ENCODE measurements at places on chromosomes 1 and 21. TPM values are rescaled to one million over a fixed set of nuclear protein-coding genes. Genes with fewer than 3 reads are reported as not detected.

Gene PRKAA2
- 0.13 TPM for total RNA-seq

Gene C1orf94
- total RNA-seq = 0.39 TPM

Gene RIPPLY3
- total RNA-seq = not detected

Gene MROH9
- total RNA-seq = not detected

Gene DCLRE1B
- total RNA-seq = 8.5 TPM

Gene IFNLR1
- total RNA-seq = not detected

- no peak overlapping the region for H3K27ac ChIP-seq
- peaks cover 65% of the 10 kb centered on the region for H3K36me3 ChIP-seq
- no peaks in the 10 kb centered on the region for H3K27me3 ChIP-seq
- DNase-seq = no peak
- no peak overlapping the region for H3K4me3 ChIP-seq
- H3K4me1 ChIP-seq = no peaks in the 10 kb centered on the region
These were observed 26.4 kb downstream of the TMEM53 start for GRCh38 chr1:44647896-44648295.

- H3K27ac ChIP-seq = peak overlapping the region; percentile 94
- DNase-seq = no peak
- H3K36me3 ChIP-seq = peaks cover 53% of the 10 kb centered on the region
- H3K4me1 ChIP-seq = peaks cover 18% of the 10 kb centered on the region
These were observed 1.7 kb downstream of the ASPM start for GRCh38 chr1:197144570-197145325.

GRCh38 chr1:54413295-54413694 is 7.1 kb upstream of the SSBP3 start:
- H3K4me3 ChIP-seq = no peak overlapping the region
- H3K4me1 ChIP-seq = peaks cover 23% of the 10 kb centered on the region
- no peaks in the 10 kb centered on the region for H3K27me3 ChIP-seq
- no peaks in the 10 kb centered on the region for H3K36me3 ChIP-seq
- peak; percentile 41 for DNase-seq
- H3K27ac ChIP-seq = no peak overlapping the region

DNA sequence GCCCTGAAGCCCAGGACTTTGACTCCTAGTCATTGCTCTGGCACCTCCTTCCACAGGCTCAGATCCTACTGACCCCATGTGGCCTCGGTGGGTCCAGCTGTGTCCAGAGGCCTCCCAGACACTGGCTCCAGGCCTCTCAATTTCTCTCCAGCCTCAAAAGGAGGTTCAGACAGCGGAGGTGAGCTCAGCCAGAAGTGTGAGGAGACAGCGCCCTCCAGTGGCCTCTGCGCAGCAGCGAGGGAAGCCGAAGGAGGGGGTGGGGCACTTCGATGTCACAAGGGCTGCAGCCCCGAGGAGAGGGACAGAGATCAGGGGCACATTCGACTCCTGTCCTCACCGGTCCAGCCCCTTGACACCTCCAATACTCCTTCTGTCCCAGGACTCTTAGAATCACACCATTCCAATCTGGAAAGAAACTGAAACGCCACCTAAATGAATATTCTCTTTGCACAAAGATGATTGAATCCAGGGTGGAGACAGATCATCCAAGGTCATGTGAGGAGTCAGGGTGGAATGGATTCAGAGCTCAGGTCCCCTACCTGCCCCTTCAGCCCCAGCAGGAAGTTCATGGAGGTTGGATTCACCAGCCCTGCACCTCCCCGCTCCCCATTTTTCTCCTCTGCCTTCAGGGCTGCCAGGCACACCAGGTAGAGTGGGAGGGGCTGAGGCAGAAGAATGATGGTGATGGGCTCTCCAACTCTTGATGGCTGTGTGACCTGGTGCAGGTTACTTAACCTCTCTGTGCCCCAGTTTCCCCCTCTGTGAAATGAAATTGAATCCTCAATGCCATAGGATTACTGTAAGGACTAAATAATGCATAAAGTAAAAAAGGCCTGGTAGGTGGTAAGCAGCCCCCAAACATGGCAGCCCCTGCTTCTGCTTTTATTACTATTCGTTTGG is 34.8 kb upstream of the ZBTB40 start:
- H3K4me3 ChIP-seq = no peak overlapping the region
- H3K27me3 ChIP-seq = peaks cover 5% of the 10 kb centered on the region
- no peaks in the 10 kb centered on the region for H3K36me3 ChIP-seq
- DNase-seq = peak; percentile 80

- DNase-seq = peak; percentile 84
- peaks cover 55% of the 10 kb centered on the region for H3K4me1 ChIP-seq
These were observed 154.2 kb upstream of the RUNX1 start for GRCh38 chr21:35203093-35203977.

GRCh38 chr1:220235462-220235861 is 36.8 kb downstream of the RAB3GAP2 start:
- peaks cover 4% of the 10 kb centered on the region for H3K4me1 ChIP-seq
- no peak overlapping the region for H3K4me3 ChIP-seq
- no peak overlapping the region for H3K27ac ChIP-seq
- H3K36me3 ChIP-seq = peaks cover 6% of the 10 kb centered on the region
- H3K27me3 ChIP-seq = no peaks in the 10 kb centered on the region

DNA sequence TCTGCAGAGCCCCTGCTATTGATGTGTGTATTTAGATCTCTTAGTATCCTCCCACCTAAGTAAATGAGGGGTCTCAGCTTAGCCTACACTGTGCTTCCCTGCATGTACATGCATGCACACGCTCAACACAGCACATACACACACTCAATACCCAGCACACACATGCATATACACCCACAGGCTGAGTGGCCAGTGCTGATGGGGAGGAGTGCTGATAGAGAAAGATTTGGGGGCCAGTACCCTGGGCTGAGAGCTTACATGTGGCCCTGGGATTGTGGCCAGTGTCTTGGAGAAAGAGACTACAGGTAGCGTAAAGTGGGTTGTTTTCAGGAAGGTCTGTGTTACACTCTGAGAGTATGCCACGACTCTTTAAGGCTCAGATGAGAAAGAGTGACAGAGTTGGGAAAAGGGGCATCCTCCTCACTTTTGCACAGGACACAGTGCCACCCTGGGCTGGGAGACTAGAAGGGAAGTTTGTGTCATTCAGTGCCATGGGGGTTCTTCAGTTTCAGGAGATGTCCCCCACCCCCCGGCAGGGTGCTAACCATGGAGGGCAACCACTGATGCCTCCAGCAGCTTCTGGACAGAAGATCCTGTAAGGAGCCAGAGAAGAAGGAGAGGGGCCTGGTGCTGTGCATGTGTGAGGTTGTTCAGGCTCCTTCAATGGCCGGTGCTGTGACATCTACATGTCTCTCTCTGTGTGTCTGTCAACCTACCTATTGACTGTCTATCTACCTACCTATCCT is 166.8 kb downstream of the RHOU start:
- no peak overlapping the region for H3K4me3 ChIP-seq
- peaks cover 43% of the 10 kb centered on the region for H3K4me1 ChIP-seq
- no peak for DNase-seq
- no peak overlapping the region for H3K27ac ChIP-seq
- H3K27me3 ChIP-seq = no peaks in the 10 kb centered on the region

- 0 out of 2 replicates have a peak, but pooled peaks cover 6% of the 10 kb centered on the region for H3K27me3 ChIP-seq
- no peak for DNase-seq
- no peaks in the 10 kb centered on the region for H3K4me1 ChIP-seq
These were observed 75.4 kb upstream of the VTCN1 start for GRCh38 chr1:117286145-117286544.

- peak overlapping the region; percentile 98 for H3K4me3 ChIP-seq
- no peaks in the 10 kb centered on the region for H3K27me3 ChIP-seq
- DNase-seq = no peak
- peak overlapping the region; percentile 97 for H3K27ac ChIP-seq
These were observed 686 bp downstream of the ARF1 start for GRCh38 chr1:228082918-228083870.

- H3K27ac ChIP-seq = no peak overlapping the region
- H3K36me3 ChIP-seq = no peaks in the 10 kb centered on the region
These were observed 62.0 kb downstream of the SYT6 start for GRCh38 chr1:114091711-114092110.

- H3K36me3 ChIP-seq = no peaks in the 10 kb centered on the region
- H3K4me1 ChIP-seq = peaks cover 6% of the 10 kb centered on the region
- H3K4me3 ChIP-seq = no peak overlapping the region
- no peaks in the 10 kb centered on the region for H3K27me3 ChIP-seq
These were observed 48.7 kb downstream of the FHAD1 start for GRCh38 chr1:15295696-15296095.

- H3K27me3 ChIP-seq = peaks cover 18% of the 10 kb centered on the region
- no peak overlapping the region for H3K4me3 ChIP-seq
- no peak overlapping the region for H3K27ac ChIP-seq
- DNase-seq = no peak
These were observed 2.7 kb upstream of the TMEM61 start for GRCh38 chr1:54977533-54978297.

DNA sequence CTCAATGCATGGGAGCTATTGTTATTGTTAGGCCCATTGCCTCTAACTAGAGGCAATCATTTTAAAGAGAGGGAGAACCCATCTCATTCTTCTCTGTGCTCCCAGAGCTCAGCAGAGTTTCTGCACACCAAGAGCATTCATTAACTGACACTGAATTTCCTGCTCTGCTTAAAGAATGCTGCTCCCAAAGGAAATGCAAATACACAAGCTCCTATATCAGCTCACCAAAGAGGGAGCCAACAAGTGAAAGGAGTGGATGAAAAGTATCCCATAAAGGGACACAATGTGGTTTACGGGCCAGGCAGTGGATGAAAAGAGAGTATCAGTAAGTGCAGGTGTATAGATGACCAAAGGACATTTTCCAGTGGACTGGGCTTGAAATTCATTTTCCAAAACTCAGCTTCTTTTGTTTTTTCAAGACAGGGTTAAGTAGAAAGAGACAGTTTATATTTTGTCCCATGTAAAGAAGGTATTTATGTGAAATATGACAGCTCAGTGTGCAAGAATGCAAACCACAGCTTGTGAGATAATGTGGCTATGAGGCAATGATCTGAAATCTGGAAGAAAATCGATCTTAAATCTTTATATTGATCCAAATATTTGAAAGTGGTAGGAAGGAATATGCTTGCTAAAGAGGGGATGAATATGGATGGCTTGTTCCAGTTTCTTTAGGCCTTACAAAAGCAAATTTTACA is 207.7 kb upstream of the CAMK1G start:
- no peak for DNase-seq
- H3K36me3 ChIP-seq = no peaks in the 10 kb centered on the region
- no peaks in the 10 kb centered on the region for H3K27me3 ChIP-seq
- no peak overlapping the region for H3K27ac ChIP-seq
- H3K4me1 ChIP-seq = peaks cover 6% of the 10 kb centered on the region
- H3K4me3 ChIP-seq = no peak overlapping the region

GRCh38 chr21:42839271-42840231 is 39.8 kb downstream of the WDR4 start:
- H3K27ac ChIP-seq = no peak overlapping the region
- no peaks in the 10 kb centered on the region for H3K4me1 ChIP-seq
- no peak for DNase-seq
- H3K36me3 ChIP-seq = peaks cover 48% of the 10 kb centered on the region

- peak; percentile 70 for DNase-seq
- peaks cover 24% of the 10 kb centered on the region for H3K4me1 ChIP-seq
- no peaks in the 10 kb centered on the region for H3K36me3 ChIP-seq
- H3K4me3 ChIP-seq = no peak overlapping the region
- H3K27me3 ChIP-seq = no peaks in the 10 kb centered on the region
These were observed 21.3 kb upstream of the PRSS38 start for GRCh38 chr1:227793948-227794816.

DNA sequence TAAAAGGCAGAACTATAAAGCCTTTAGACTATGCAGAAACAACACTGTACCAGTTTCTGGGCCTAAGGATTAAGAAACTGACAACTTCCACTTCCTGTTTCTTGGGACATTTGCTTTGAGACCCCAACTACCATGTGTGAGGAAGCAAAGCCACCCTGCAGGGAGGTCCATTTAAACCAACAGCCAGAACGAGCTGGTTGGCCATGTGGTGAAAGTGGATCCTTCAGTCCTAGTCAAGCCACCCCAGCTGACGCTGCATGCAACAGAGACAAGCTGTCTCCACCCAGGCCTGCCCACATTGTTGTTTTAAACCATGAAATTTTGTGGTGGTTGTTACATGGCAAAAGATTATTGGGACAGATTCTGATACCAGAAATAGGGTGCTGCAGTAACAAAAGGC is 31.8 kb upstream of the SLFNL1 start:
- no peak overlapping the region for H3K4me3 ChIP-seq
- H3K27me3 ChIP-seq = no peaks in the 10 kb centered on the region
- no peak for DNase-seq
- no peak overlapping the region for H3K27ac ChIP-seq
- no peaks in the 10 kb centered on the region for H3K4me1 ChIP-seq

DNA sequence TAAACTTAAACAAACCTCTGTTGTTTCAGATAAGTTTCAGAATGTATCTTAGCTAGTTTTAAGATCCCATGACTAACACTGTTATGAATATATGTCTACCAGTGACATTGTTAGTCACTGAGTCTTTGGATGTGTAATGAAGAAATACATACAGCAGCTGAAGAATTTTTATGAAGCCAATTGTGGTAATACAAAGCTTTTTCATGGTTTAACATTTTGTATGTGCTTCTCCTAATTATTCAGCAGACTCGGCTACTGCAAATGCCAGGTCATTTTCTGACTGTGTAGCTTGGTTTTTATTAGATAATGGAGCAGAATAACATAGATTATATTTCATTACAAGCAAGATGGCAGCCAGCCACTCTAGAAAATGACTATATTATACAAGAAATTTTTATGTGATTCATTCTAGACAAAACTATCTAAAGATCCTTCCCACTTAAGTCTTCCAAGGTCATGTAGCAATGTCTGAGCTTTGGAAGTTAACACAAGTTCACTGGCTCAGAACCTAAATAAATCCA is 147.8 kb downstream of the TNFSF18 start:
- H3K27me3 ChIP-seq = no peaks in the 10 kb centered on the region
- peaks cover 22% of the 10 kb centered on the region for H3K36me3 ChIP-seq
- H3K4me1 ChIP-seq = peaks cover 70% of the 10 kb centered on the region
- peak overlapping the region; percentile 91 for H3K27ac ChIP-seq
- H3K4me3 ChIP-seq = no peak overlapping the region
